ENCODE measurements at places on chromosomes 6 and 20. TPM values are rescaled to one million over a fixed set of nuclear protein-coding genes. Genes with fewer than 3 reads are reported as not detected.

Gene TBP
- 17.9 TPM for total RNA-seq

Gene PTPRT
- not detected for total RNA-seq

Gene RAB44
- not detected for total RNA-seq

- DNase-seq, result no peak
Measured at GRCh38 chr6:133899556-133899955, 10.6 kb downstream of the TCF21 start.

DNA sequence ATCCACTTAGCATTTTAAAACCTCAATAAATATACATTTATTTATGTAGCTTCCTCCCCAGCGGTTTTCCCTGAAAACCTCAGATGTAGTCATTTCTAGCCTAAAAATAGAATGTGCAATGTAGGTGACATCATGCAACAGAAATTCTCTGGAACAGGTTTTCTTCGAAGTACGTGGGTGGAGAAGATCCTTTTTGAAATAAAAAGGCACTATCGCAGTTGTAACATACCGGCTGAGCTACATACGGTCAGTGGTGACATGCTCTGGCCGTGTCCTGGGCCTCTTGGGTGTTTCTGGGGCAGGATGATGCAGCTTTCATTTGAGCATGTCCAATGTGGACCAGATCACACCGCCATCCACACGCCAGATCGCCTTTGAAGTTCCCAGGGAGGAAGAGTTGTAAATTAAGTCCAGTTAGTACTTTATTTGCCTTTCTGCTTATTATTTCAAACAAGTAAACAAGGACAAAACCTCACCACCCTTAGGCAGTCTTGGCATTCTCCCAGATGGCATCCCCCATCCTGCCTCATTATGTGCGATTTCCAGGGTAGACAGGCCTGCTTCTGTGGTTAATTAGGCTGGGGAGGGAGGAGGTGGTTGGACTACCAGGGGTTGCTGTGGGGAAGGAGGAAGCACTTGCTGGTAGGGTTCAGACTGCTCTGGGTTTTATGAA, 109.5 kb upstream of the CLDN20 start:
- no peak for DNase-seq

Measured in SK-MEL-5 (cell line).